H7 (cell line): ENCODE measurements at places on chromosomes 7 and 10. TPM values are rescaled to one million over a fixed set of nuclear protein-coding genes. Genes with fewer than 3 reads are reported as not detected.
A peak's percentile ranks its signal among the peaks of the same experiment; 100 is the strongest.

DNA sequence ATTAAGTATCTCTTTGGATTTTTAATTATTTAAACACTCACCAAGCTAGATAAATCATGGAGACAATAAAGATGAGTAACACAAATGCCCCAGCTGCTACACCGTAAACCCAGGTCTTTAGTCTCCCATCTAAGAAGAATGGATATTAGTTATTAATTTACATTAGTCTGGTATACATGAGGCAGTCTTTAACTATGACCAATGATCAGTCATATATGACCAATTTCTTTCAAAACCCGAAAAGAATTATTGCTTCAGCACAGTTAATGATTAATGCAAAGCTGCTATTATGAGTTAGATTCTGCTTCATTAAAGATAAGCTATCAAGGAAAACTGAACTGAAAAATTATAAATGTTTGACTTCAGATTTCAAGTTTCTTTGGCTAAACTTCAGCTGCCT is 402.9 kb downstream of the PHF14 start:
- no peak for DNase-seq

- DNase-seq, result peak; percentile 40
Measured at GRCh38 chr10:101832325-101832771, 11.3 kb downstream of the KCNIP2 start.

Gene CYP3A7
- total RNA-seq, result not detected in 2 replicates

DNA sequence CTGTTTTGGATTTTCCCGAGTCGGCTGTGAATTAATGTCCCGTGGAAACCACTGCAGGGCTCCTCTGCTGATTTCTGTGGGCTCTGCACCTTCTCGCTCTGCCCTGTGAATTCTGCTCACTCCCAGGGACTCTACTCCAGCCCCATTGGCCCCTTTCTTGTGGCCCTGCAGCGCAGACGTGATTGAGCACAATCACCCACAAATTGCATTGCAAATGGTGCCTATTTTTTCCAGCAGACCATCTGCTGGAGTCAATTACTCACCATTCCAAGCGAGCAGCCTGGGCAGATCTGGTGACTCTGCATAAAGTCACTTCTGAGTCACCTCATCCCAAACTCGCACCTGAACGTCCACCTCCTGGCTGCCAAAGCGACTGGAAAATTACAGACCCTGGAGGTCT is 235.8 kb downstream of the PAXIP1 start:
- DNase-seq, result no peak

DNA sequence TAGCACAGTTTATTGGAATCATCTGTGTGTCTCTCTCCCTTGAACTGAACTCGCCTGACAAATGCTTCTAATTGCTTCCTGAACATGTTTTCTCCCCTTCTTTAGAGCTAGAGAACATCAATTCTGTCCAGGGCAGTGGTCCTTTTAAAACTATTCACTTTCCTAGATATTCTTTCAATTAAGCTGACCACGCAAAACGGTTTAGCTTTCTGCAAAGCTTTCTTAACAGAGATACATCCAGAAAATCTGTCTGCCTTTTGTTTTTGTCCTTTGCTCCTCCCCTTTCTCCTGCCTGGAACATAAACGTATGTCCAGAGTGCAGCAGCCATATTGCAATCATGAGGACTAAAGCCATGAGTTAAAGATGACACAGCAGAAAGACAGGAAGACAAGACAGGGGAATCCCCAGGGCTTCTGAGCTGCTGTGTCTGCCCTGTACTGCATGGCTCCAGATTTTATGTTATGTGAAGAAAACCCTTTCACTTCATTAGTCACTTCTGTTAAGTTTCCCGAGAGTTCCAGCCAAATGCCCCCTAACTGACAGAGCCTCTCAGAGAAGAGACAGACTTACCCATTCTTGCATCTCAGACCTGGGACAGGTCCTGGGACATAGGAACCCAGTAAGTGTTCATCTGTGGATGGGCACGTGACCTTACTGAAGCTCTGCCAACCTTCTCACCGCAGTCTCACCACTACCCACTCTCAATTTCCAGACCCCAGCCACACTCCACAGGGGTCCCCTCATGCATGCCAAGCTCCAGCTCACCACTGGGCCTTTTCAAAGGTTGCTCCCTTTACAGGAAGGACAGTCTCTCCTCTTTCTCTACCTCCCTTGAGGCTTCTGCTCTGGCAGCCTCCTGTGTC is 35.0 kb upstream of the CPXM2 start:
- no peak for DNase-seq

Gene STAMBPL1
- total RNA-seq, result 1.3 and 2.3 TPM in 2 replicates

Gene TET1
- 27.5 and 47.6 TPM in 2 replicates for total RNA-seq

Gene GNGT1
- total RNA-seq, result not detected in 2 replicates

DNA sequence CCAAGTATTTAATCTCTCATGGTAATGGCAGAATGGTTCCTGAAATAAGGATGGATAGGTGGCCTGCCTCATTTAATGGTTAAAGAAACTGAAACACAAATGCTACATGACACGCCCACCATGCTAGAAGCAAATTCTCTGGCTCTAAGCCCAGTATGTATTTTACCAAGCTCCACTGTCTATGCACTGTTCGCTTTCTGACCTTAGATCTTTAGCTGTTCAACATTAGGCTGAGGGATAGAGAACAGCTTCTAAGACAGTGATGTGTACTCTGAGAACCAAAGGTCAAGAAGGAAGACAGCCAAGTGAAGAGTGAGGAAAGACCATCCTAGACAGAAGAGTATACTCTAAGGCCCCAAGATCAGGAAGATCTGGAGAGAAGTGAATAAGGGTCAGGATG is 26.6 kb downstream of the FAM3C start:
- no peak for DNase-seq

GRCh38 chr10:110643653-110644597 is at the start of gene RBM20:
RBM20 (plus strand) TSS chr10:110644336; CDS start chr10:110644455, 119 bp downstream.
- DNase-seq, result peak; percentile 82

- no peak for DNase-seq
Measured at GRCh38 chr7:91942312-91942711, 1.6 kb downstream of the AKAP9 start.

GRCh38 chr10:112546474-112546873 is 99.5 kb downstream of the VTI1A start:
- no peak for DNase-seq
